ENCODE measurements at places on chromosomes 2 and 18.

GRCh38 chr2:16185801-16186272, 245.5 kb downstream of the MYCN start:
- no peak for DNase-seq

GRCh38 chr2:238069877-238070276, 9.1 kb downstream of the SCLY start:
- DNase-seq: no peak

- no peak for DNase-seq
Observed at GRCh38 chr2:45821558-45822271, 170.2 kb downstream of the PRKCE start.

DNA sequence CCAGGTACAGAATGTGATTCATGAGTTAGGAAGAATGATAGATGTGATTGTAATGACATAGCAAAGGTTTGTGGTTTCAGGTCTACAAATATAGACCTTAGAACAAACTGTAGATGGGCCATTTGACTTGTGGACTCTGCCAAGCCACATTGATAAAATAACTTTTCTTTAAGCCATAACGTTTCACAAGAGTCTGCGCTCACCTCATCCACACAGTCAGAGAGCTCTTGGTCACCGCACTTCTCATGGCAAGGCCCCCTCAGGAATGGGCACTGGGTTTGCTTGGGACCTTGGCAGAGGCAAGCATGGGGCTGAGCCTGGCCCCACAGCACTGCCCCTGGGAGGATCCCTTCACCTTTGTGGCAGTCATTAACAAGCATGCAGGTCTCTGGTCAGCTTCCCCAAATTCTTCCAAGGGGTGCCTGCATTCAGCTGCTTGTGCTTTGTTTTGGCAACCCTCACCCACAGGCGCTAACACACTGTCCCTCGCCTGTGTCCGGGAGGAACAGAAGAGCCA, 14.0 kb downstream of the ARMC9 start:
- DNase-seq: no peak

DNA sequence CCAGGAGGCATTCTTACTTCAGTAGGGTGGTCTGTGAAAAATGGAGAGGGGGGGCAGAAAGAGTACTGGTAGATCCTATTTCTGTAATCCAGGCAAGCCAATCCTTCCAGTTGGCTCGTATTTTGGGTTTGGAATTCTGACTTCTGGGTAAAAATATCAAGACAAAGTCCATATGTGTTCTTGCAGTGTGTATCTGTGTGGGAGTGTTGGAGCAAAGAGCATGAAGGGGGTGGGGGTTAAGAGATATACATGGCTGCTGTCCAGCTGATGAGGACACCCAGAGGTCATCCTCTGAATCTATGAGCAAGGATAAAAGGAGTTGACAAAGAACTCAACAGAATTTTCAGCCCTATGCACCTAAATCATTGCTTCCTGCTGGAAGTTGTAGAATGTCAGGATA, 375.8 kb upstream of the PIK3C3 start:
- DNase-seq: no peak

- no peak for DNase-seq
Observed at GRCh38 chr2:4369826-4370419, 666.5 kb downstream of the DCDC2C start.

DNA sequence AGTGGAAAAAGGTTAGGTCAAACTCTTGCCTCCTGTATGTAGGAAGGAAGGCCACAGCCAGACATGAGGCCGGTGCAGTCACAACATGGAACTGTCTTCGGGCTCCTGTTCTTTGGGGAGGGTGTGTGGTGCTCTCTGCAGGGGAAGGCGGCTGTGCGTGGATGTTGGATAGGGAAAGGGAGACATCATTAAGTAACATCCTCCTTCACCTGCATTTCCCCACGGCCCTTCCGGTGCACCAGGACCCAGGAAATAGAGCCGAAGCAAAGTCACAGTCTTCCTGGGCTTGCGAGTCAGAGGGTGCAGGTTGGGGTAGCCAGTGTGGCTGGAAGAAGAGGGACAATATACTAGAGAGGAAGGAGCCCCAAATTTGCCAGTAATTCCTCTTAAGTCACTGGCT, 78.9 kb upstream of the SMAD7 start:
- no peak for DNase-seq

DNA sequence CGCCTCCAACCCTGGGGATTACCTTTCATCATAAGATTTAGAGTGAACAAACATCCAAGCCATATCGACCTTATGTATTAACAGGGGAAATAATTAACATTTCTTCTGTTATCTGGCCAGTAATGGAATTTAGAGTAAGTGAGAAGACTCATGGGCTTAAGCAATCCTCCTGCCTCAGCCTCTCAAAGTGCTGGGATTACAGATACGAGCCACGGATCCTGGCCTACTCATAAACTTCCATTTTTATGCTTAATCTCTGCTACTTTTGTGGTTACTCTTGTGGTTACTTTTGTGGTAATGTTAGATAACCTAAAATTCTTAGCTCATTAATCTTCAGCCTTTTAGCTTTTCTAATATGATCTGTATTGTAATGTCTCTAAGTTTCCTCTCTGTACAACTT, 159.3 kb upstream of the SLC8A1 start:
- DNase-seq: no peak

DNA sequence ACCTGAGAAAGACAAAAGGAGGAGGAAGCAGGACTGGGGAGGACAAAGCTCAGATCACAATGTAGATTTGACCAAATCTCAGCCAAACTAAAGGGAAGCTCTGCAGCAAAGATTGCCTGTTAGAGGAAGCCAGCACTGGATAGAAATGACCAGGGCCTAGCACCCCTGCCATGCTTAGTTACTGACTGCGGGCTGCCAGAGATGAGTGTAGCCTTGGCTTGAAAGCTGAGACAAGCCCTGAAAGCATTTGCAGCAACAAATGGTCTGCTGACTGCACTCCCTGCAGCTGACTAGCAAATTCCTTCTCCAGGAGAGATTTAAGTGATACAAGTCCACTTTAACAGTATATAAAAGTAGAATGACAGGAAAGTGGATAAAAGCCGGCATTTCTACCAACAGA, 140.9 kb upstream of the CRIM1 start:
- no peak for DNase-seq

- no peak for DNase-seq
Observed at GRCh38 chr2:168517816-168518215, 61.7 kb downstream of the CERS6 start.

DNA sequence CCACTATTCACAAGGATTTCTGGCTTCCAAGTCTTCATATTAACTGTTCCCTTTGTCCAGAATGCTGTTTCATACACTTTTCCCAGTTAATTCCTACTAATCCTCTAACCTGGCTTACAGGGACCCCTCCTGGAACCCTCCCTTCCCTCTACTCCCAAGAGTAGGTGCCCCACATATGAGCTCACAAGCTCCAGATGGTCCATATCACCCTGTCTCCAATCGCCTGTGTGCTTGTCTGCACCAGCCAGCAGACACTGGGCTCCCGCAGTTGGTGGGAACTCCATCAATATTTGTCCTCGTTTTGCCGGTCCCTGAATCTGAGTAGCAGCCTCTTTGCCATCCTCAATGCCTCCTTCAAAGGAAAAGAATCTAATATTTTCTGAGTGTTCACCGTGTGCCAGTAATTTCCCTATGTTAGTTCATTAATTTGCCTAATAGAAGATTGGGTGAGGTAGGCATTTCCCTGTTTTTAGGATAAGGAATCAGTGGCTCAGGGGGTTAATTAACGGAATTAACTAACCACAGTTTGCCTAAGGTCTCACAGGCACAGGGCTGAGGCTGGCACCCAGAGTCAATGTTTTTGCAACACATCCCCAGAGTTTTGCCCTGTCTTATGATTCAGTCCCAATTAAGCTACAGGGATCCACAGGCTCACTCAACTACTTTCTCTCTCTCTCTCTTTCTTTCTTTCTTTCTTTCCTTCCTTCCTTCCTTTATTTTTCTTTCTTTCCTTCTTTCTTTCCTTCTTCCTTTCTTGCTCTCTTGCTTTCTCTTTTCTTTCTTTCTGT, 141.6 kb upstream of the CYP1B1 start:
- DNase-seq: no peak
